Activated CD4-positive, alpha-beta T cell treated with anti-CD3 and anti-CD28 coated beads, Interleukin-2, amount 10 ng/mL, durations not matched to agents 24 days and 14 days (primary cell): ENCODE measurements at places on chromosomes 7 and 10.

DNA sequence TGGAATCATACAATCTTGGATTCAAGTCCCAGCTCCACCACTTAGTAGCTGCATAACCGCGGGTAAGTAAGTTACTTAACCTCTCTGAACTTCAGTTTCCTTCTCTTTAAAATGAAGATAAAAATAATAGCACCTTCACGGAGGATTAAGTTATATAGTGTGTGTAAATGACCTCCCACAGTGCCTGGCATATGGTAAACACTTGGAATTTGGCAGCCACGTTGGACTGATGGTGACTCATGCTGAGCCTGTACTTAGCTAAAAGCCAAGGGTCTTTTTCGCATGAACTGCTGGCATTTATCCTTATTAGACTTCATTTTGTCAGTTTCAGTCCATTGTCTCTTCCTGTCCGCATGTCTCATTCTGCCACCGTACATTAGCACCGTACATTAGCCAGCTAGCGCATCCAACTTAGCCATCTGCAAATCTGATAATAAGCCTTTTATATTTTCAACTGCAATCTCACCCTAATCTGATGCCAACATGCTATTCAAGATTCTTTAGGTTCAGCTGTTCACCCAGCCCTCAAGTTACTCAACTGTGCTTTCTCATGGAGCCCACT, 11.2 kb downstream of the SLC13A4 start:
- no peak for DNase-seq

GRCh38 chr10:127592586-127592985, 43.5 kb downstream of the NPS start:
- DNase-seq = no peak

DNA sequence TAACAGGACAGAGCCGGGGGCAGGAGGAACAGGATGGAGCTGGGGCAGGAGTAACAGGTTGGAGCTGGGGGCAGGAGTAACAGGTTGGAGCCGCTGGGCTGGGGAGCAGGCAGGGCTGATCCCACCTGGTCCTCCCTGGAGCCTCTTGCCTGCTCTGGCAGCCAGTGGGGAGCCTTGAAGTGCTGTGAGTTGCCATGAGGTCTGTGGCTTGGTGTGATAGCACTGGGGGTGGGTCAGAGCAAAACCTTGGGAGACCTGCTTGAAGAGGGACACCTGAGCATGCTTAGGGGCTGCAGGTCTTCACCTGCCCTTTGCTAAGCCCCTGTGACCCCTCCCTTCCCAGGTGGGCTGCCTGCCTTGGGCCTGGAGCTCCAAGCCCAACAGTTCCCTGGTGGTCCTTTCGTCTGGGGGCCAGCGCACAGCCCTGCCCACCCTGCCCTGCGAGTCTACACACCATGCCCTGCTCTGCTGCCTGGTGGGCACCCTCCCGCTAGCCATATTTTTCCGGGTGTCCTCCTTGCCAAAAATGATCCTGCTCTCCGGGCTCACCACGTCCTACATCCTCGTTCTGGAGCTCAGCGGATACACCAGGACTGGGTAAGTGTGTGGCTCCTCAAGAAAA, 111.6 kb downstream of the ADCY1 start:
- peak; percentile 47 for DNase-seq

- DNase-seq = no peak
Measured at GRCh38 chr10:101760510-101760909, 15.4 kb downstream of the FGF8 start.

- no peak for DNase-seq
Measured at GRCh38 chr7:115269486-115269885, 347.6 kb downstream of the MDFIC start.

DNA sequence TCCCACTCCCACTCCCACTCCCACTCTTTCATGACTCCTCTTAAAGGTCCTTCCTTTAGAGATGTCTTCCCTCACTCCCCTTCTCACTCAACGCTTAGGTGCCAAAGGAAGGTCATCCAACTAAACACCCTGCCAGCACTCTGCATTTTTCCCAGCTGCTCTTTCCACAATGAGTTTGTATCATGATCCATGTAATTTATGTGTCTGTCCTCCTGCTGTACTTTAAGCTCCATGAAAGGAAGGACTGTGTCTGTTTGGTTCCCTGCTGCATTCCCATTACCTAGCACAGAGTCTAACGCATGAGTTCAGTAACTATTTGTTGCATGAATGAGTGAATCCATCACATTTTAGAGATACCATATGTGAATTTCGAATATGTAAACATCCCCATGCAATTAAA, 252.7 kb downstream of the KIF20B start:
- no peak for DNase-seq

GRCh38 chr7:43701500-43701854, 27.8 kb downstream of the COA1 start:
- DNase-seq = no peak

DNA sequence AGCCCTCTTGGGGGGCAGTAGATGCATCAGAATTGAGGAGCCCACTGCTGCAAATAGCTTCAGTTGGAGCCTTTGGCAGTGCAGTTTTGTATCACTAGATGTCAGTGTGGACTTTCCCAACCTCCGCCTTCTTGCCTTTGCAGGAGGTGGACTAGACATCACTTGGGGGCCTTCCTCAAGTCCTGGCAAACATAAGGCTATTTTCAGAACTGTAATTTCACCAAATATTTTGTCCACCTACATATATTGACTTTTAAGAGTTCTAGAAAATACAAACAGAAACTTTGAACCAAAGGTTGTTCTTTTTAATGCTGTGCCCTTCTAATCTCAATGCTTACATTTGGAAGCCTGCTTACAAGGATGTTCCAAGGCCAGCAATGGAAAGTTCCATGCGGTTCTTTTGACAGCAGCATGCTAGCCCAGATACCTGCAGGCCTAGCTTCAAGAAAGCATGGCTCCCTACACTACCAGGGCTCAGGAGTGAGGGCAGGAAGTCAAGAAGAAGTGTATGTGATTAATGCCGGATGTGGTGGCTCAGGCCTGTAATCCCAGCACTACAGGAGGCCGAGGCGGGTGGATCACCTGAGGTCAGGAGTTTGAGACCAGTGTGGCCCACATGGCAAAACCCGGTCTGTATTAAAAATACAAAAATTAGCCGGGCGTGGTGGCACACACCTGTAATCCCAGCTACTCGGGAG, 8.0 kb upstream of the ZNRF2 start:
- peak; percentile 87 for DNase-seq

DNA sequence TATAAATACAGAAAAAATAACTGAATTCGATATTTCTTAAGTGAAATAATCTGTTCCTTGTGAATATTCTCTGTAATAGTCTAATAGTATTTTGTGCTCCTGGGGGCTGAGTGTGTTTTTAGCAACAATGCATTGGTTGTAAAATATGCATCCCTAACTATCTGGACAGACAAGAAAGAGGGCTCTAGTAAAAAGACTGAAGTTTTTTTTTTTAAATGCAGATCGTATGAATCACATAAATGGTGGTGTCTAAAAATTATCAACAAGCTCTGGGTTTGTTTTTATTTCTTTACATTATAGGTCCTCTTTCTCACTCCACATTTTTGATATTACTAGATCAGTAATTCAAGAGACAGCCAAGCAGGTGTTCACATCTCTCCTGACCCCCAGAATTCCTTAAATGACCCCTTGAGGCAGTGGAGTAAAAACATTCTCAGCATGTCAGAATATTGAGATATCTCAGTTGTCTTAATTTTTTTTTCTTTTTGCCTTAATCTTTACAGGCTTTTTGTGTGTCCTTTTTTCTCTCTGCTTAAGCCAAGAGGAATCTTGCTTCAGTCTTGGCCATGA, 18.2 kb downstream of the ARID5B start:
- no peak for DNase-seq

DNA sequence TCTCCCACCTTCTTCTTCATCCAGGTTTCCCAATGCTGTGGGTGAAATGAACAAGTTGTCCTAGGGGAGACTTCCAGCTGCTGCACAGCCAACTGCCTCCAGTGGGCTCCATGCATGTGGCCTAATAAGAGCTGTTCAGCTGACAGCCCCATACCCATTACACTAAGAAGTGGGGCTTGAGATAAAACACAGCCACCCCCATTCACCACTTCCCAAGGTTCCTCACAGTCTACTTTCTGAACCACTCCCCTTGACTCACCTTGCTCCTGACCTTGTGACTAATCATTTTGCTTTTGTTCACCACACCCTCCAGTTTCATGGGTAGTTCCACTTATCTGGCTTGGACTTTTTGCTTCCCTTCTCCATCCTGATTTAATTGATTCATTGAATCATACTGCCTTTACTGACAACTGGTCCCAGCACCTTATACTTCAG, 119.3 kb downstream of the CABCOCO1 start:
- DNase-seq = no peak

- no peak for DNase-seq
Measured at GRCh38 chr10:13803566-13804554, 217.1 kb downstream of the PRPF18 start.

GRCh38 chr7:6536262-6537260, 14.7 kb downstream of the GRID2IP start:
- no peak for DNase-seq

- DNase-seq = no peak
Measured at GRCh38 chr7:127892488-127893314, 138.5 kb downstream of the LRRC4 start.

DNA sequence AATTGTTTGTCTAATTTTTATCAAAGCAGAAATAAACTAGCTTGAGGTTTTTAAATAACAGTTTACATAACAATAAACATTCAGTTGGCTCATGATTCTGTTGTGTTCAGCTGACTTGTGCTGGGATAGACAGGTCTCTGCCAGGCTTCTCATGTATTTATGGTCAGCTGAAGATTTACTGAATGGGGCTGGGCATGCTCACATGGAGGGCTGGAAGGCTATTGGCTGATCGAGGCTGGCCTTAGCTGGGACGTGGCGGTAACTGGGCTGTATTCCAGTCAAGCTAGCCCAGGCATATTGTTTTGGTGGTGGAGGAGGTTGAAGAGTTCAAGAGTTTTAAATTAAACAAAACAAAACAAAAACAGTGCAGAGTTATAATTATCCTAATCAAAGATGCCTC, 251.0 kb upstream of the MTPN start:
- DNase-seq = no peak

DNA sequence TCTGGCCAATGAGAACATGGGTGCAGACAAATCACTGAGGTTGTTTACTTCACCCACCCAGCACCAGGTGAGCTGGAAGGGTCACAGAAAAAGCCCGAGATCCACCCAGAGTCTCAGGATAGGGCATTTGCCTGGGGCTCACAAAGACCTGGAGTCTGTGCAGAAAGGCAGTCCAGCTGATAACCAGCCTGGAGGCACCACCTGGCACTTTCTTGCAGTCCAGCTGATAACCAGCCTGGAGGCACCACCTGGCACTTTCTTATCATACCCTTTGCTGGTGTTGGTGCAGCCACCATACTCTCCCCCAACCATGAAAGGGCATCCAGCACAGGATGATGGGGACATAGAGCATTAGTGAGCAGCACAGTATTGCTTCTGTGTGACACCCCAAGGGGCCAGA, 104.1 kb downstream of the PPP1R3C start:
- DNase-seq = no peak

DNA sequence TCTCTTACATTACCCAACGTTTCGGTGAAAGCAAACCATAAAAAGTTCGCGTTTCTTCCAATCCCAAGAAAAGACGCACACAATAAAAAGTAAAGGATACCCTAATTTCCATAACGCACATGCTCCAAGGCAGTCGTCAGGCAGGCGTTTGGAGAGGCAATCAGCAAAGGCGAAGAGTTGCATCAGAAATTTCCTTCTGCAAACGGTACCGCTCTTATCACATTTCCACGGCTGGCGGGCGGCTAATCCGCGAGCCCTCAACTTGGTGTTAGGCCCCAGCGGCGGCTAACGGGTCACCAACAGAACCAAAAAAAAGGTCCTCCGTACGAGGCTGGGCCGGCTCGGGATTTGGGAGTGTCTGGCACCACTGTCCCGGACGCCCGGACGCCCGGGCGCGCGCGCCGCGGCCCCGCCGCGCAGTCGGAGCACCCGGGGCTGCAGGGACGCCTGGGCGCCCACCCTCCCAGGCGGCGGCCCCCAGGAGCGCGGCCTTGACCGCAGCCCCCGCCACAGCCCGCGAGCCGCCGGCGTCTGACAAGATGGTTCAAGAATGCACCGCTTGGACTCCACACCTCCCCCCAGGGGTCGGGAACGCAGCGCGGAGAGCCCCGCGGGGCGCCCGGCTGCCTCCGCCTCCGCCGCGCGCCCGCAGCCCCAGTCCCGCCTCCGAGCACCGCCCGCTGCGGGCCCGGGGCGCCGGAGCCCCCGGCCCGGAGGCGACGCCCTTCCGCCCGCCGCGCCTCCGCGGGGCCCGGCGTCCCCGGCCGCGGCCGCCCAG, 9.8 kb upstream of the GRB10 start:
- peak; percentile 65 for DNase-seq

GRCh38 chr10:12418725-12419261, 69.4 kb downstream of the CAMK1D start:
- DNase-seq = no peak

GRCh38 chr7:146698995-146699610, 582.5 kb downstream of the CNTNAP2 start:
- peak; percentile 2 for DNase-seq

GRCh38 chr10:68684413-68684812, 36.6 kb upstream of the CCAR1 start:
- no peak for DNase-seq

- no peak for DNase-seq
Measured at GRCh38 chr10:129389194-129389593, 77.8 kb upstream of the MGMT start.

DNA sequence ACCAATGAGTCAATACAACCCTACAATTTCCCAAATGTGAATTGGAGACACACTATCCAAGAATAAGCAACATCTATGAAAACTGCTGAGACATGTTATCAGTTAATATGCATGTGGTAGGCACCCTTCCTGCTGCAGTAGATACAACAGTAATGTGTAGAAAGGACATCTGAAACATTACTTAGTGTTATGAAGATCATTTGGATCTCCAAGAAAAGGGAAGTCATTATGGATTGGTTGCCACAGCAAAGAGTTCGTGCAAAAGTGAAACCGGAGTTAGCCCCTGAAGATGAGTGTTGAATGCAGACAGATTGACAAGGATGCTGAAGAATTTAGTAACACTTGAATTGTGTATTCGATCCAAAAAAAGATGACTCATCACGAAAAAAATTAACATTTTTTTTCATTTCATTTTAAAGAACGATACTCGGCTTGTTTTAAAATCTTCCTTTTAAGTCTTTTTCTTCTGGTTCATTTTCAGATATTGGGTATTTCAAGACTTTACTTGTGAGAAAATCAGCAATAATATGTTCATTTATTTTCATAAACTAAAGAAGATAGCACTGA, 322.4 kb upstream of the KLF6 start:
- DNase-seq = peak; percentile 47

DNA sequence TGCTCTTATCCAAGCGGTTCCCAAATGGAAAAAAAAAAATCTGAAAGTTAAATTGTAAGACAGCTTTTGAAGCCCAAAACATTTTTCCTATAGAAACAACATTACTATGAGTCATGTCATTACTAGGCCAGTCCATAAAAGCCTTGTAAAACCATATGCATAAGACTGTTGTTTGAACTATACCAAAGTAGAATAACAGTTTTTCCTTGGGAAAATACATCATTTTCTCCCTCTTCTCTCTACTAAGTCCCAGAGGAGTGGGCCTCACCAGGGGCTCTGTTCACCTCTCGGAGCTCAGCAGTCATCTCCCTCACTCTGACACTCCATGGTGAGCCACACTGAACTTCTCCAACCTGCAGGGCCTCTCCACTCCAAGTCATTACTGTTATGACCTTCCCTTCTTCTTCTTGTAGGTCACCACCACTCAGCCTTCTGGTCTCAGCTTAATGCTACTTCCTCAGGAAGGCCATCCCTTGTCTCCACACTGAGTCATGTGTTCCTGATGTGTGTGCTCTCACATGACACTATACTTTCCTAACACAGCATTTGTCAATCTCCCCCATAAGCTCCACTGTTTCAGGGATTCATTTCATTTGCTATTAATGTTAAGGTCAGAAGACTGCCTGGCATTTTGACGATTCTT, 32.5 kb downstream of the ZNF438 start:
- DNase-seq = peak; percentile 61

- DNase-seq = no peak
Measured at GRCh38 chr10:69835233-69835632, 33.5 kb downstream of the COL13A1 start.
